HEK293T (cell line): ENCODE measurements at places on chromosomes 2 and 18.

DNA sequence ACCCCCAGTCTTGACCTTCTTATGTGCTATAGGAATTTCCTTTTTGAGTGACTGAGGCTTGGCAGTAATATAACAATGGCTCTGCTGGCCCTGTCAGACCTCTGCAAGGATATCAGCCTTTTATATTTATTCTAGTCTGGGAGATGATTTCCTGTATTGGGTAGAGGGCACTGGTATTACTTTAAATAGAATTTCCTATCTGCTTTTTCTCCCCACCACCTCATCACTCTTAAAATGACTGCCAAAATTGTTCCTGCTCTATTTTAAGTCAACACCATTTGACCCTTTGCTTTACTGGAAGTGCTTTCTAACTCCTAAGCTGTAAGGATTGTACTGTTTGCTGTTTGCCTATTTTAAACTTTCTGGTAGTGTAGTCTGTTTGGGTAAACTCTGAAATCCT lies 658.4 kb upstream of the FSHR start:
- no peak for DNase-seq

GRCh38 chr2:134252092-134252750 lies 1.7 kb upstream of the MGAT5 start:
- no peak for DNase-seq

DNA sequence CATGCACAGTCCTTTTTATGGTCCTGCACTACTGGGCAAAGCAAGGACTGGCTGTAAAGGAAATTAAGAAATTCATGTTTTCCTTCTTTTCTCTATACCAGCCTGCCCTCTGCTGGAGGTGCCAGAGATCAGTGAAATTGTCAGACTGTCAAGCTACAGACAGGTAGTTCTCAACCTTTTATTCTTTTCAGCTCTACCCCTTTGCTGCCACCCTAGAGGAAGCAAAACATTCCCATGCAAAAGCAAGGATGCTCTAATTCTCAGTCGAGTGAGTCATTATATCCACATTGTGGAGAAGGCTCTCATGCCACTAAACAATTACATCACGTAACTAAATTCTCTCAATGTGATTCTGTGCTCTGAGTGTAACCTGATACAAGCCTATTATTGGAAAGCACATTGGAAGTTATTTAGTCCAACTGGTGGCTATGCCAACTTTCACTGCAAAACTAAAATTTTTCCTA lies 25.0 kb upstream of the RAPGEF4 start:
- DNase-seq: peak; percentile 51

- peak; percentile 28 for DNase-seq
These were observed 637 bp upstream of the SFT2D3 start for GRCh38 chr2:127700527-127701192.

GRCh38 chr2:137764646-137765045 lies 199.6 kb upstream of the HNMT start:
- no peak for DNase-seq

DNA sequence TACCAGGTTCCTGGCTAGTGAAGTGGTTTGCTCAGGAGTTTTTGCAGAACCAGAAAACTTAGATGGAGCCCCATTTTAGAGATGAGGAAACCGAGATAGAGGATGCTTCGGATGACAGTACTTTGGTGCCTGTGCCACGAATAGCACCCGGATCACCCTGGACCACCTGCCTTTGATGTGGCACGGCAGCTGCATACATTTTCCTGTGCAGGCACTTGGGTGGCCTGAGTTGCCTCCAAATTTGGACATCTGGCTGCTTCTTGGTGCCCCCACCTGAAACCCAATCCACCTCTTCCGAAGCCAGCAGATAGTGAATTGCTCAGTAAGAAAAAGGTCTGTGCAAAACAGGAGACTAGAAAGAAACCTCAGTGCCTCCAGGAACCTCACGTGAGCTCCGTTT lies 140.6 kb upstream of the ID2 start:
- no peak for DNase-seq

DNA sequence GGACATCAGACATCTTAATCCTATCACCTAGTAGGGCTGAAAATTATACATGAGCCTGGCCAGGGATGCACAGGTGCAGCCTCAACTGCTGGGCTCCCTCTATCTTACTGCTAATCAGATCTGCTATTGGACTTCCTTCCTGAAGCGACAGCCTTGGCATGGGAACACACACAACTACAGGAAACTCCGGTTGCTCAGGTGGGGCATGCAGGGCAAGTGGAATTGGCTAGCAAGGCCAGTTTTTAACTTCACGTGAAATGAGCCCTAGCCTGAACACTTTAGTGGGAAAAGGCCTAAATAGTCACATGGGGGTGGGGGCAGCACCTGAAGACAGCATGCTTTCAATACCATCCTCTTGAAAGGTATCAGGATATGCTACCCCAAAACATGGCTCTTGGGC lies 147.9 kb upstream of the NCKAP5 start:
- DNase-seq: no peak

DNA sequence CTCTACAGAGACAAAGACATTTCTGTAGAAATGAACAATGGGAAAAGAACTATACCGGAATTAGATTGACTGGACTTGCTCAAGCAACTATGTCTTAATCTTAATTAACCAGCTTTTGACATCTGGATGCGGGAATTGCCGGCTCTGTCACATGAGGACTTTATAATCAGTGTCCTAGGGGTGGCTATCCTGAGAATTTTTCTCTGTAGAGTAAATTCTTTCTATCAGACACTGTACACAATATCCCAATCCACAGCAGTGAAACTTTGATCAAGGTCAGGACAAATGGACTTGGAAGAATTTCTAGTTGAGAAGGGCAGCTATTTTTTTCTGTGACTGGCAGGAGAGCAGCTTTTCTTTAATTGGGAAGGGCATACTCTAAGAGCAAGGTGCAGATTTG lies 322.1 kb downstream of the HRH4 start:
- no peak for DNase-seq

DNA sequence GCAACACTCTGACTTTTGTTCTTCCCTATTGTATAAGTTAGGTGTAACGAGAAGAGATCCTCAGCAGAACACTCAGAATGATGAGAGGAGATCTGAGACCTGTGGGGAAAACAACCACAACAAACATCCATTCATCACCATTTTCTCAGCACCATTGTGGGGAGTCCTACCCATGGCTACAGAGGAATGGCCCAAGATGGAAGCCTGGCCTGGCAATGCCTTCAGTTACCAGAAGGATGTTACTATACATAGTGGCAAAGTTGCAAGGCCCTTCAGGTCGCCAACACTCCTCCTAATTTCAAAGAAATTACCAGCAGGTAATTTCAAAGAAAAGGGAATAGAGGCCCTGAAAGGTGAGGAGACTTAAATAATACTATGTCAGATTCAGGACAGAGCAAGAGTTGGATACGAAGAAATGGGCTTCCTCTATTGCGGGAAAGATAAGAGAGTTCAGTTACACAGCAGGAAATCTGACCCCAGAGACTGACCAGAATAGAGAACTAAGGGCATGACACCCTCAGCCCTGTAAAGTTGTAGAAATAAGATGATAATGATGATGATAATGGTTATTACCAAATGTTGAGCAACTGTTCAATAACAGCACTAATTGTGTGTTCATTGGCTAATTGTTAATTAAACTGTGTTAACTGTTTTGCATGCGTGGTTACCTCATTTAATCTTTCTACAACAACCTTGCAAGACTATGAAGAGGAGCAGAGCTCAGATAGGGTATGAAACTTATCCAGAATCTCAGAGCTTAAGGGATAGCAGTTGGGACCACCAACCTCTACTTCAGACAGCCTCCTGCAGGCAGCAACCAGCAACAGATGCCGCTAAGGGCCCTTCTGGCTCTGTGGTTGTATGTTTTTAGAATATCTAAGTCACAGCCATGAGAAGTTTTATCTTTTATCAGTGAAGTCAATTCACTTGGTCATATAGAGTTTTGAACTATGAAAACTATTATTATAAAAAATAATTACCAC lies 37.5 kb downstream of the DHRS9 start:
- no peak for DNase-seq

DNA sequence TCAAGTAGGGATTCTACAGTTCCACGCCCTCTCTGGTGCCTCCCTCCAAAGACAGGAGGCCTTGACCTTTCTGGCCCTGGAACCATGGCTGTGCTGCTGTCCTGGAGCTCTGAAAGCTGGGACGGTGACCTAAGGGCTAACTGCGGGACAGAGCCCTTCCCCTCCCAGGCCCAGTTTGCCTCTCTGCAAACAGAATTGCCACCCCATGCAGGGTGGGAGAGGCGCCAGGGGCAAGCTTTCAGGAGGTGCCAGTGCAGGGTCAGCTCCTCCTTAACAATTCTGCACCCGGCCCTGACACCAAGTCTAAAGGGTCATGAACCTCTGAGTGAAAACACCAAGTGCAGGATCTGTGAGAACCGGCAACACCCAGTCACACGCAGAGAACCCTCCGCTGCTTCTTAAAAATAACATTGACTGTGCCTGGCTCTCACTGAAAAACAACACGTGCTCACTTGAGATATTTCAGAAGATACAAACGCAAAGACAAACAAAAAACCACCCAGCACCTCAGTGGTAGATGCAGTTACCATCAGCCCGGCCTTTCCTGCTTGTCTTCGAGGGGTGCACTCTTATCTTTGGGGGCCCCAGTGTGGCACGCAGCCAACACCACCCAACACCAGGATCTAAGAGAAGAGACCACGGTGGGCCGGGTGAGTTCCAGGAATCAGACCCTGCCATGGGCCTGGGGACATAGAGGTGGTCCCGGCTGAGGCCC lies 1.1 kb upstream of the SNED1 start:
- DNase-seq: no peak

DNA sequence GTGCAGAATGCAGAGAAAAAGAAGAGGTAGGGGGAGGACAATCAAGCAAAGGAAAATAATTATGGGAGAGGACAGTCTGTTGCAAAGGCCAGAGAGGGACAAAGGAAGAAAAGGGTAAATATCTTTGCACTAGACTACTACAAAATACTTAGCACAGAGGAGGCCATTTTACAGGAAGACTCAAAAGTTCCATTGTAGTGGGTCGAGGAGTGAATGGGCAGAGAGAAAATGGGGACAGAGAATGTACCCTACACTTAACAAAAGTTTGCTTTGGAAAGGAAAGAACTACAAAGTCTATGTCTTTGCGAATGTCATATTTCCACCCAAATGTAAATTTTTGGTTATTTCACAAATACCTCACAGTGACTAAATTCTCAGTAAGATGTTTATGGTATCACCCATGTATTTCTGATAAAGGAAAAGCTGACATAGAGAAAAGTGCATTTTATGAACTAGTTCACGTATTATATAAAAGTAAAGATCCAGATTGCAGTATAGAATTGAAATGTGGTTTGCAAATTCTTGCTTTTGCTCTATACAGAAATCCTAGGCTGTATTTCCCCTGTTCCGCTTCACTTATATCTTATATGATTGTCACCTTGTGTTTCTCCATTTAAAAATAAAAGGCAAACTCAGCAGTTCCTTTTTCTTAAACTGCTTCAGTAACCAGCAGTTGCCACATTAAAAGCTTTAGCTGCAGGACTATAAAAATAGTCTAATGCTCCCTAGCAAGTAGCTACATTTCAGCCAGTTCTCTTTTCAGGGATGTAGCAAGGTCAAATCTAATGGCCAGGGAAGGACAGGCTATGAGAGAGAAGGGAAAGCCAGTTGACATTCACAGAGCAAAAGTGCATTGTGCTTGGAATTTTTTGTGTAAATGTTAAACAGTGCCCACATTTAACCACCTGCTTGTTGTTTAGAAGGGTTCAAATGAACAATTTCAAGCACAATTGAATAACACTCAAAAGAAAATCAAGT lies 79.7 kb upstream of the CYTIP start:
- no peak for DNase-seq

DNA sequence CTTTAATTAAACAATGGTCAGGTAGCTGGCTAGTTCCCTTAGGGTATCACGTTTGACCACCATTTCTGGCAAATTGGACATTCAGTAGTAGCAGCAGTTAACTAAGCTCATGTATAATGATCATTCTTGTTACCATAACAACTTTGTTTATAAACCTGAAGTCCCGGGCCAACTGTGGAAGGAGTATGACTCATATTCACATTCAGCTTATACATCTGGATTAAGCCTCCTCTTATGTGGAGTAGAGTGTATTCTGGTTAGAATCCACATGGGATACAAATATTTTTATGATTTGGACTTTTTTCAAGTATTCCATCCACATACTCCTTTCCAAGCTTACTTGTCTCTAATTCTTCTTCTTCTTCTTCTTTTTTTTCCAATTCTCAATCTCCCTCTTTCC lies 70.3 kb upstream of the ZSWIM2 start:
- DNase-seq: no peak

GRCh38 chr2:232415138-232415690 lies 8.6 kb downstream of the ALPG start:
- DNase-seq: no peak

DNA sequence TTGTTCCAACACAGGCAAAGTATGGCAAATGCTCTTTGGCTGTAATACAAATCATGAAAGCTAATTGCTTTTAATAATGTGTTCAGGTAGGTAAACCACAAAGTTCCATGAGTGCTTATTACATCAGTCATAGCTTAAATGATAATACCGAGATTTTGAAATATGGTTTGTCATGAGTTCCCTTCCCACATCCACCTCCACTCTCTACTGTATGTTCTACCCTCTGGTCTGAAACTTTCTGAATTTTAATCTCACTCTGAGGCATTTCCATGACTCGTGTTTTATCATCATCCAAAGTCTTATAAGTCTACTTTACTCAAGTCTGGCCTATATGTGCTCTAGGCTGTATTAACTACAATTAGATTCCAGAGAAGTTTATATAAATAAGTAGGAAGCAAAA lies 354.8 kb downstream of the AKAIN1 start:
- DNase-seq: no peak

- DNase-seq: no peak
These were observed 116.9 kb downstream of the NR4A2 start for GRCh38 chr2:156215656-156216055.

DNA sequence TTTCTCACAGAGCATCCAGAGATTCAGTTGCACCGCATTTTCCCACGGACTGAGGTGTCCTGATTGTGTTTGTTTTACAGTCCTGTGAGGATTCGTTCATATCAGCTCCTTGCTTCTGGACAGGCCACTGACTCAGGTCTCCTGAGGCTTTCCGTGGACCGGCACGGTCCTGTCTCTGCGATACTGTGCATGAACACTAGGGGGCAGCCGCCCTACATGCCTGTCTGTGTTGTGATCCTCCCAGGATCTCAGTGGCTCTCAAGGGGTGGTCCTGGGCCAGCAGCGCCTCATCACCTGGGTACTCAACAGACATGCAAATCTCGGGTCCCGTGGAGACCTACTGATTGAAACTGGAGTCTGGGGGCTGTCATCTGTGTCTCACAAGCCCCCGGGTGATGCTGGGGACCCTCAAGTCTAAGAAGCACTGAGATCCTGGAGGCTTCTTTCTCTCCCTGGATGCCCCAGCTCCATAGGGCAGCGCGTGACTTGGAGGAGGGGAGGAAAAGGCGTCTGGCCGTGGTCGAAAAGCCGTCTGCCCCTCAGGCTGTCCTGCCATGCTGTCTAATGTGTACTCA lies 28.9 kb downstream of the IL1R2 start:
- peak; percentile 84 for DNase-seq

GRCh38 chr2:238596571-238597551 lies 170.1 kb downstream of the ASB1 start:
- no peak for DNase-seq

DNA sequence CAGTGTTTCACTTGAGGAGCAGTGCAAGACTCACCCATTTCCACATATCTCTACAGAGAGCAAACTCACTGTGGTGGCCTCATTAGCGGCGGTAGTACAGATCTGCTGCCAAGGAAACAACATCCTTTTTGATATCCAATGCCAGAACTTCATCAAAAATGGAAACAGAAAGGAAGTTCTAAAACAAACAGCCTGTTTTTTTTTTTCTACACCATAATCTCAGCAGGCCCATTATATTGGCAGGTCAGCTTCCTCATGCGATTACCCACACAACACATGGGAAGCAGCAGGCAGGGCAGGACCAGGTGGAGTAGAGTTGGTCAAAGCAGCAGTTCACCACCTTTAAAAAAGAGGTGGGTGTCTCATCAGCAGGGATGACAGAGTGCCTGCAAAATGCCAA lies 678.9 kb upstream of the CELF4 start:
- DNase-seq: no peak
